ENCODE measurements at places on chromosomes 6 and 20. TPM values are rescaled to one million over a fixed set of nuclear protein-coding genes. Genes with fewer than 3 reads are reported as not detected.

ZNF322 gene
- total RNA-seq, result 25.2 TPM

KIFC1 gene
- 4.2 TPM for total RNA-seq

BHLHE23 gene
- total RNA-seq, result not detected

OVOL2 gene
- 0.57 TPM for total RNA-seq

OR2B6 gene
- total RNA-seq, result not detected

IL17A gene
- not detected for total RNA-seq

ANKS1A gene
- total RNA-seq, result 18.0 TPM

ZBTB46 gene
- 13.9 TPM for total RNA-seq

GRCh38 chr6:145960918-145961589 lies 3.1 kb downstream of the SHPRH start:
- DNase-seq, result peak; percentile 60

DNA sequence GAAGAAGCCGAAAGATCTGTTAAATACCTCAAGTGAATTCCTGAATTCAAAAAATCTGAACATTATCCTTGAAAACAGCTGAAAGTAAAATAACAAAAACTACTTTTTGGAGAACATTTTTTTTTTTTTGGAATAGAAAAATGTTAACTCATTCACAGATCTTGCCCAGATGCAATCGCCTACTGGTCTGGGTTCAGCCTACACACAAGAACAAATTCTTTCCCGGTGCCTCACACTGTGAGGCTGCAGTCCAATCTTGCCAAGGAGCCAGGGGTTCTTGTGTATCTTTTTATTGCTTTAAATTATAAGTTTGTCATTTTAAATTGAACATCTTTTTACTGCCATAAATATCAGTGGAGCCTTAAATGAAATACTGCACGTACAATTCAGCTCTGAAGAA lies 41.2 kb upstream of the TMEM200A start:
- peak; percentile 83 for DNase-seq

DNA sequence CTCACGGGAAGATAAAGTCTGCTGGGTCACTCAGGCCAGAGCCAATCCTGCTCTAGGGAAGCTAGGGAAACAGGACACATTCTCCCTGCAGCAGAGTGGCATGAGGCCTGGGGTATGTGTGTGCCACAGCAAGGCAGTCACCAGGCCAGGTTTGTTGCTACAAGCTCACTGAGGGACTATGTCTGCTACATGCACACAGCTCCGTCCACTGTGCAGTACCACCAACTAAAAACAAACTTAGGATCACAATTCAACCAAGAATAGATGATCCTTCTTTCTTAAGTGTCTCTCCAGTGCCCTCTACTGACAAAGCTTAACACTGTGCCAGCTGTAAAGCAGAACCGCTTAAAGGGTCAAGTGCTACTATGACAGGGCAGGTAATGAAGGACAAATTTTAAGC lies 192.5 kb downstream of the PTPRK start:
- DNase-seq, result no peak

DNA sequence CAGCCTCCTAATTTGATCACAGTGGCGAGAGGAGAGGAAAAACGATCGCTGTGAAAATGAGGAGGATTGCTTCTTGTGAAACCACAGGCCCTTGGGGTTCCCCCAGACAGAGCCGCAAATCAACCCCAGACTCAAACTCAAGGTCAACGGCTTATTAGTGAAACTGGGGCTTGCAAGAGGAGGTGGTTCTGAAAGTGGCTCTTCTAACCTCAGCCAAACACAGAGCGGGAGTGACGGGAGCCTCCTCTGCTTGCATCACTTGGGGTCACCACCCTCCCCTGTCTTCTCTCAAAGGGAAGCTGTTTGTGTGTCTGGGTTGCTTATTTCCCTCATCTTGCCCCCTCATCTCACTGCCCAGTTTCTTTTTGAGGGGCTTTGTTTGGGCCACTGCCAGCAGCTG lies 28.7 kb downstream of the SAYSD1 start:
- DNase-seq, result no peak

DNA sequence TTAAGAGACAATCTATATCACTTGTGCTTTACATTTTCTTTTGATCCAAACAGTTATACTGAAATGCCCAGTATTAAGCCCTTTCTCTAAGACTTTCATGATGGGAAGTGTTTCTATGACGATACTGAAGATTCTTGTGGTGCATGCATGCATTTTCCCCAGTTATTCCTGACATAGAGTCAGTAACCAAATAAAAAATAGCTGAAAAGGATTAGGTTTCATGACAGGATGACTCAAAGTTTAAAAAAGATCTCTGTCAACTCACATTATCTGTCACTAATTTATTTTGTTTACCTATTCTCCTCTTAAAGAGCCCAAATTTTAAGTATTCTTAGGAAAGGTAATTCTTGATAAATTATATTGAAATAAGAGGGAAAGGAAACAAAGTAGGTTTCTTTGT lies 98.4 kb downstream of the SESN1 start:
- DNase-seq, result no peak

GRCh38 chr20:3846378-3846739 lies 275 bp upstream of the MAVS start:
- DNase-seq, result no peak

DNA sequence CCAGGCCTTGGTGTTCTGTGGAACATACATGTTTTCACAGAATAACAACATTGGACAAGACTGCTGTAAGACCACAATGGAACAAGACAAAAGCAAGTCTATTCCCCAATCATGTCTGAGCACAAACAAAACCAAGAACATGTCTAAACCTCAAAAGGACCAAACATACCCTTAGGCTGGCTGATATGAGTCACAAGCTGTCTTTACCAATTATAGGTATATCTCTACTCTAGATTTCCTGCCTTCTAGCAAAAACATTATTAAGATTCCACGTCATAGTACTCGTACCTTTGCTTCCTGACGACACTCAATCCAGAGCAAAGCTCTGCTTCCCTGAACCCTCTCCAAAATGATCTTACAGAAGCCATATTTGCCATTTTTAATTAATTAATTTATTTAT lies 15.4 kb upstream of the L3MBTL1 start:
- DNase-seq, result peak; percentile 6

GRCh38 chr20:44436393-44436792 lies 39.3 kb upstream of the TTPAL start:
- no peak for DNase-seq

GRCh38 chr6:112225691-112226090 lies 28.7 kb downstream of the LAMA4 start:
- DNase-seq, result no peak

GRCh38 chr6:16618962-16619361 lies 142.3 kb downstream of the ATXN1 start:
- no peak for DNase-seq

DNA sequence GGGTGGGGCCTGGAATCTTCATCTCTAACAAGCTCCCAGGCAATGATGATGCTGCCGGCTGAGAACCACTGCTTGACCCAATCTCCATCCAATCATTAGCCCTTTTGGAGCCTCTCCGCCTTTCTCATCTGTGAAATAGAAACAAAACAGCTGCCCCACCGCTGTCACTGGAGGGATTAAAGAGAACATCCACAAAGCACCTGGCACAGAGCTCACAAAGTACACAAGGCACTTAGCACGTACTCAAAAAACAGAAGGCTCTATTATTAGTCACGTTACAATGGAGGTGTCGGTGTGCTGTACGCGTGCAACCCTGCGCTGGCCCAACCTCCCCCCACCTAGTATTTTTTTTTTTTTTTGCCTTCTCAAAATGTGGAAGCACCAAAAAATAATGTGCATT lies 213.5 kb upstream of the ARID1B start:
- DNase-seq, result no peak

- DNase-seq, result no peak
Observed at GRCh38 chr6:139542351-139542750, 167.9 kb upstream of the CITED2 start.

GRCh38 chr20:42739683-42740082 lies 450.0 kb downstream of the PTPRT start:
- DNase-seq, result no peak

GRCh38 chr6:145012039-145012662 lies 723.2 kb downstream of the EPM2A start:
- DNase-seq, result peak; percentile 31

- peak; percentile 95 for DNase-seq
Observed at GRCh38 chr6:53189554-53189953, 40.9 kb upstream of the GCM1 start.

DNA sequence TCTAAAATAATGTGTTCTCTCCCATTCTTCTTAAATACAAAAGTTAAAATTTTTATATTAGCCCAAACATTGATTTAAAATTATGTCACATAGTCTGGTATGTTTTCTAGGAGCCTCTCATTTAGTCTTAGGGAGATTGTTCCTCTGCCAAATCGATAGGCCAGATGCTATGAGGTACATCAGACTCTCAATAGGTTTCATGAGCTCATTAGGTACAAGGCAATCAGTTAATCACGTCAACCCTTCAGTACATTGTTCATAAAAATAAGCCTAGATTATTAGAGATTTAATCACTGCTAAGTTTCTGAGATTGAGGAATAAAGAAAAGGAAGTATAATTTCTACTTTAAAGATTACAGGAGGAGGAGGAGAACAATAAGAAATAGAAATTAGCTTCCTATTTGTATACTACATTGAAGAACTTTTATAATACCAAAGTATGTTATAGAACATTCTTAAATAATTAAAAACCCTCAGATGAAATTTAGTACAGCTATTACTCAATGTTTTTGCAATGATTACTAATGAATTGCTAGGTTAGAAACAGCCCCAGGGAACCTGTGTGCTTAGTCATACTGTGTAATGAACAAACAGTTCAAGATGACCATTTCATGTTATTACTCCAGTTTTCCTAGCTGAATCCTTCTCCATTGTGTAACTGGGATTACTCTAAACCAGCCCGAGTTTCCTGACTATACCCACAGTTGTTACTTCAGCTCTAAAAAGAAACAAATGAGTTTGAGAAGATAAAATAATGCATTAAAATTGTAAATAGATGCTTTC lies 117.0 kb downstream of the BMP5 start:
- peak; percentile 68 for DNase-seq

GRCh38 chr20:34472246-34472925 lies 43.8 kb upstream of the DYNLRB1 start:
- DNase-seq, result peak; percentile 59

- no peak for DNase-seq
Observed at GRCh38 chr6:42740725-42741124, 5.2 kb downstream of the TBCC start.

- no peak for DNase-seq
Observed at GRCh38 chr6:24117021-24117420, 9.0 kb upstream of the NRSN1 start.

GRCh38 chr6:135782546-135782945 lies 69.0 kb upstream of the PDE7B start:
- peak; percentile 3 for DNase-seq

DNA sequence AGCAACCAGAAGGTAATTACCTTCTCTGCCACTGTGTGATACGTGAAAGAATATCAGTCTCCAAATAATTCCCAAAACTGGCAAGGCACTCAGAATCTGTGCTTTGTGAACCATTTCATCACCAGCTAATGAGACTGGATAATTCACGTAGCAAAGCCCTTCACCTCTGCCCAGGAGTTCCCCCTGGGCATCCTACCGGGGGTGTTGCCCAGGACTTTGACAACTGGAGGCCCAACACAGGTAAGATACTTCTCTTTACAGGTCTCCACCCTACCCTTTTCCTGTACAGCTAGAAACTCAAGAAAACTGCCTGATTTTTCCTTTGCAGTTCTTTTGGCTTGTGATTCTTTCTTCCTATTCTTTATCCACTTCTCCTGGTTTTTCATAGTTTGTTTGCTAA lies 2.7 kb upstream of the CD24 start:
- DNase-seq, result no peak

DNA sequence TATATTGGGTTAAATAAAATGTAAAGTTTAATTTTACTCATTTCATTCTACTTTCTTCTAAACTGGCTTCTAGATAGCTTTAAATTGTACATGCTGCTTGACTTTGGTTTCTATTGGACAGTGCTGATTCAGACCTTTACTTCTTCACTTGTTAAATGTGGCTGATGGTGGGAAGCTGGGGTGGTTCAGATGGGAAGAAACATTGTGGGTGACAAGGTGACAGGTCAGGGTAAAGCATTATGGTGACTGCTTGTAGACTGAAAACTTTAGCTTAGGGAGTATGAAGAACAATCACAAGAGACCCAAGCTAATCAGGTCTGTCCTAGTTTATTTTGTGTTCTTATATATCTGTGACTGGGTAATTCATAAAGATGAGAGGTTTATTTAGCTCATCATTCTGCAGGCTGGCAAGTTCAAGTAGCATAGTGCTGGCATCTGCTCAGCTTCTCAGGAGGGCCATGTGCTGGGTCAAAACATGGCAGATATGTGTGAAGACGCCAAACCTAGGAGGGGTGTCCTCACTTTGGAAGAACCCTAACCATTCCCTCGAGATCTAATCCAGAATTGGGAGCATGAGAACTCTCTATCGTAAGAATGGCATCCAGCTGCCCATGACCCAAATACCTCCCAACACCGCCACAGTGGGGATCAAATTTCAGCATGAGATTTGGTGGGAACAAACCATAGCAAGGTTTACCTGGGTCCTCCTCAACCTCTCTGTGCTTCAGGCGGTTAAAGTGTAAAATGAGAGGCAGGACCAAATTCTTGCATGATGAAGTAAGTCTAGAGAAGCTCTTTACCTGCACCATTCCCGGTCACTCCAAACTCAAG lies 102.8 kb downstream of the FYN start:
- no peak for DNase-seq

Measured in astrocyte (in vitro differentiated cells and primary cell).